ENCODE measurements at places on chromosomes 1 and 21. TPM values are rescaled to one million over a fixed set of nuclear protein-coding genes. Genes with fewer than 3 reads are reported as not detected.

GRCh38 chr1:69413129-69413528, 154.6 kb upstream of the LRRC7 start:
- DNase-seq = no peak

DNA sequence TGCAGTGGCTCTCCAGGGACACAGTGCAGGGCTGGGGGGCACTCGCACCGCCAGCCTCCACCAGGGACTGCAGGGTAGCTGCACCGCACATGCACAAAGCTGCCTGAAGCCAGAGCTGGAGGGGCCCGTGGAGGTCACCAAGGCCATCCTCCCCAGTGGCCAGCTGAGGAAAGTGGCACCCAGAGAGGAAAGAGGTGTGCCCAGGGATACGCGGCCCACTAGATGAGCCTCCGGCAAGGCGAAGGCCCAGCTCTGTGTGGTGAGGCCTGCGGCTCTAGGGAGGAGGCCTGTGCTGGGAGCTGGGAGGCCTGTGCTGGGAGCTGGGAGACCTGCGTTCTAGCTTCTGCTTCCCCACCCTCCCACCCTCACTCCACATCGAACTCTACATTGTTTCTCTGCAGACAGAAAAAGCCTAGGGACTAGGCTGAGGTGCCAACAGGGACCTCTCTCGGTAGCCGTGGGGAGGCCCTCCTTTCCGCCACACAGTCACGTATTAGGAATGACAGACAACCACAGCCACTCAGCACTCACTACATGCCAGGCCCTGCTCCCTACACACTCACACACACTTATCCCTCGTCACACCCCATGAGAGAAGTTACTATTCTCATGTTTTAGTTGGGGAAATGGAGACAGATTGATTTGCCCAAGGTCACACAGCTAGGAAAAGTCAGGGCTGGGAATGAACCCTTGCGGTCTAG, 921 bp upstream of the ASCL5 start:
- no peak for DNase-seq

DNA sequence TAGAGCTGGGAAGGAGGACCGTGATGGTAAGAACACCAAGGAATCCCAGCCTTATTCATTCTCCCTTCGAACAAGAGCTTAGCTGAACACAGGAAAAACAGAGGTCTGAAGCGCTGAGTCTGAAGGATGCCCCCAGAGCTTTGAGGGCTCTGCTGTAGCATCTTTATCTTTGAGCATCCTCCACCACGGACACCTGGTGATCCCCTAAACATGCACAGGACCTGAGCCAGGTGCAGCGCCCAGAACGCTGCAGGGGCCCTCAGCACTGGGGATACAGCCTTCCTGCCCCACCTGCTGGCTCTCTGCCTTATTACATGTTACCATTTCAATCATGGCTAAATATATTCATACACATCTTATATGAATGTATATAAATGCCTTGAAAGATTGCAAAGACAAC, 7.7 kb upstream of the GPATCH4 start:
- DNase-seq = peak; percentile 78

GRCh38 chr1:40860706-40861223, 1.4 kb downstream of the CITED4 start:
- DNase-seq = no peak

DNA sequence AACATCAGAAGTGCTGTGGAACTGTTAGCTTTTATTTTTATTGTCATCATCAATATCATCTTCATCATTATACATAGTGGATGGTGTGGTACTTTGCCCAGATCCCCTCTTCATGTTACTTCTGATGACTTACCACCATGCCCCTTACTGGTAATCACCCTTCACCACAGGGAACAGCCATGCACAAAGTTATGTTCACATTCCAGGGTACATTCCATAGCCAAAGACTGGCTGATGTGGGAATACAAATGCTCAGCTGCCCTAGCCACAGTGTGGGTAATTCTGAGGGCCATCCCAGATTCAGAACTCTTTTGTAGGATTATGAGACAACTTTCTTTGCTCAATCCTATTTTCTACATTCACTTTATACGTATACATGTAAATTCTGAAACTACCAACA, 691.3 kb upstream of the CXADR start:
- DNase-seq = peak; percentile 11

- DNase-seq = peak; percentile 77
These were observed 83.1 kb downstream of the HHIPL2 start for GRCh38 chr1:222464841-222465210.

GRCh38 chr1:110262846-110263631, 52.9 kb downstream of the KCNC4 start:
- no peak for DNase-seq

DNA sequence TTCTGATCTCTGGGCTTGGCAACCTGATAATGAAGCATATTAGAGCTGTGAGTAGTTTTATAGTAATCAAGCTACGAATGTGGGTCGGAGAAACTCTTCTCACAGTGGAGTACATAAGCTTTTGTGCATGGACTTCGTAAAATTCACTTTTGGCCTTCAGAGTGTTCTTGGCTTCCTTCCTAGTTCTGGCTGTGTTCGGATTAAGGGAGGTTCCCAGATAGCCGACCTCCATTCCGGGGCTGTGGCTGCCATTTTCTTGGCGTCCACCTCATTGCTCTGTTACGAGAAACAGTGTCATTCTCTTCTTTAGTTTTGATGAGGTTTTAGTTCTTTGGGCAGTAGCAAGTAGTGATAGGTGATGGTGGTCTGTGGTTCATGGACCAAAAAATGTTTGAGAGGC, 26.3 kb downstream of the CAMTA1 start:
- DNase-seq = no peak

DNA sequence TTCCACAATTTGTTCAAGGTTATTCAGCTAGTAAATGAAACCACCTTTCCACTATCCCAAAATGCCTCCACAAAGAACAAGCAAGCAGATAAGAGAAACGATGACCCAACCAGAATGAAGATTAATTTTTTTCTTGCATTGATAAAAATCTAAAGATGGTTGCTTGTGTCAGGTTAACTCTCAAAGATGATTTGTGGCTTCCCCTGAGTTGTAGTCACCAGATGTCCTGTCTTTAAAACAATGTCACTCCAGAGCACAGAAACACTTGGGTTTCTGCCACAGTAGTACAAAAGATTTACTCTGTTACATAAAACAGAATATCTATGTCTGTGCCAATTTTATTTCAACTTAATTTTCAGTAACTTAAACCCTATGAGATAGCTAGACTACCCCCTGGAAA, 11.4 kb upstream of the CCDC17 start:
- no peak for DNase-seq

DNA sequence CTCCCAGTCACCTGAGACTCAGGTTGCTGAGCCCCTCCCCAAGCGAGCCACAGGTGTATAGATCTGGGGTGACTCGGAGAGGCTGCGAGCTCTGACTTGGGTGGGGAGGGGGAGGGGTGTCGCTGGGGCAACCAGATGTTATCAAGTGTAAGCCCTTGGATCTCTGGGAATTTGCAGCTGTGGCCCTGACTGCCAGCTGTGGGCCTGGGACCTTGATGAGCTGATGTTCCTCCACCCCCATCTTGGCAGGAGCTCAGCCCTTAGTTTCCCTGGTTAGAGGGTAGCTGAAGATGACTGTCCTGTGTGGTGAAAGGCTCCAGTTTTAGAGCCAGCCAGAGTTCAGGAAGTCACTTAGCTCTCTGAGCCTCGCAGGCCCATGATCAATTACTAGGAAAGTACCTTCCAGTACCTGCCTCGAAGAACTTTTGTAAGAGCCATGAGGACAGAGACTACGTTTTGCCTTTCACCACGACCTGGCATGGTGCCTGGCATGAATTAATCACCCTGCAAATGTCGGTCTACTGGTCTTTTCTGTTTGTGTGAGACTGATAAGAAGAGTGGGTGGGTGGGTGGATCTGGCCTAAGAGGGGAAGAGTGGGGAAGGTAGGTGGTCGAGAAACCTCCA, 55.8 kb downstream of the YARS1 start:
- DNase-seq = peak; percentile 85

AGT gene
- not detected for total RNA-seq

DNA sequence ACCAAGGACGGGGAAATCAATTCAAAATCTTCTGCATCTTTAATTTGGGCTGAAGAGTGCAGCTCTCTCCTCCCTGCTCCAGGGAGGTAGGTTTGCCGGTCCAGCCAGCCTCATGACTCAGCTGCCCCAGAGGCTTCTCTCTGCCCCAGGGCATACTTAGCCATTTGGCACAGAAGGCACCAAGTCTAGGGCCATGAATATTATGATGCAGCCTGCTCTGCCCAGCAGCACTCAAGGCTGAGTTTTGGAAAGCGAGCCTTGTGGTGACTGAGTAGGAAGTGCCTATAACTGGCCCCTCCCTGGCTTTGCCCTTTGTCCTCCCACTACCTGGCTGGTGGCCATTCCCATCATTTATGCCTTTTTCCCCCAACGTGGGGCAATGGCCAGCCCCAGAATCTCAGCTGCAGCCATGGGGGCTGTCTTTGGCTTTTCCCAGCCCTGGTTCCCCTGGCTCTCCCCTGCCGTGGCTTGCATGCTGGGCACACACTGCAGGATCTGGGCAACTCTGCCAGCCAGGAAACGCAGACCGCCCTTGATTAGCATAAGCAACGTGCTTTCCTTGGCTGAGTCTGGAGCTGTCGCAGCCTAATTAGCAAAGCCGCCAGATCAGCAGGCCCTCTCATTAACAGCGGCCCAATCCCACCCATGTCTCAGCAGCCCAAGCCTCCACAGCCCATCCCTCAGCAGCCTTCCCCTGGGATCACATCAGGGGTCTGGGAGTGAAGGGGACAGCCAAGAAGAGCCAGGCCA, 258.6 kb upstream of the TMEM51 start:
- DNase-seq = no peak

CHI3L2 gene
- total RNA-seq = not detected

DNA sequence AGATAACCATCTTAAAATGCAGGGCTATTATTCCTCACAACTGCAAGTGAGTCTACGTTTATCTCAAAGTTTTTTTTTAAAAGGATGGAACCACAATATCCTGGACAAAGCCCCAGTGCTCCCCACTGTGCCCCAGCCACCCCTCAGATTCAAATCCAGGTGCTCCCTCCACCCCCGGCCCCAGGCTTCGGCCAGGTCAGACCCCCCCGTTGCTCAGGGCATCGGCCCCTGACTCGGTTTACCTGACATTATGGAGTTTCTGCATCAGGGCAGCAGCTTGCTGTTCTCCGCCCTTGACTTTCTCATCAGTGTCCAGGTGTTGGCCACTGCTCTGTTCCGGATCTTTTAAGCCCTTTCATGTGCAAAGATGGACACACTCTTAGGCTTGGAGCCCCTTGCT, 72.9 kb downstream of the SCCPDH start:
- DNase-seq = no peak

GRCh38 chr1:88892357-88892877, 1.1 kb upstream of the GTF2B start:
- DNase-seq = peak; percentile 66

DIO1 gene
- not detected for total RNA-seq

- DNase-seq = no peak
These were observed 106.5 kb downstream of the PHTF1 start for GRCh38 chr1:113652771-113653170.

DNA sequence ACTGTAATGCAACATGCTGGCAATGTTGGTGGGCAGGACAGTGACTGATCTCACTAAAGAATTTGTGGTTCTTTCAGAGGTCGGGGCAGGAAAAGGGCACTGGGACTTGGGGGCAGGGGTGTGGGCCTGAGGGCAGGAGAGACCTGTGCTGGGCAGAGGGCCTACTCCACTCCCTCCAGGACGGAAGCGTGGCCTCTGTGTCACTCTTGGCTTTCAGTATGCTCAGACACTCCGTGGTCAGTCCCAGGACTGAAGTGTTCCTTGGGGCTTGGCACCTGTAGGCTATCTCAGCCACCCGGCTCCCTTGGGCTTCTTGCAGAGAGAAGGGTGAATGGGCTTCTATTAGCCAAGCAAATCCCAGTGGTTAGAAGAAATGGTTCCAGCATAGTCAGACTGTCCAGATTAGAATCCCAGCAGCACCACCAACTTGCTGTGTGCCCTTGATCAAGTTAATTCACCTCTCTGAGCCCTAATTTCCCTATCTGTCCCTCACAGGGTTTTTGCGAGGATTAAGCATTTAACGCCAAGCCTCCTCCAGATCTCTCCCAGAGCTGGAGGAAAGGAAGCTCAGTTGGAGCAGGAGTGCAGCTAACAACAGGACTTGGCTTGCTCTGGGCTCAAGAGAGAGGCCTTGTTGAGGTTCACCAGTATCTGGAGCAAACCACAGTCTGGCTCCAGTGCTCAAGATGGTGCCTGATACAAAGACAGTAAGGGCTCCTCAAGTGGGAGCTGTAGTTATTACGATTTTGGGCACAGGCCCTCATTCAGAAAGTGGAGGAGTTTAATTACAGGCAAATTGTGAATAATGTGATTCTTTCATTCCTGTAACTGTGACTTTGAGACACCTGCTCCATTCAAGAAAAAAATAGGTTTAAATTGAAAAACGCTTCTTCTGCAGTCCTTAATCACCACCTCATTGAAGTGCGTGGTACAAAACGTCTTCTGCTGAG, 57.7 kb upstream of the LRP8 start:
- DNase-seq = no peak

DNA sequence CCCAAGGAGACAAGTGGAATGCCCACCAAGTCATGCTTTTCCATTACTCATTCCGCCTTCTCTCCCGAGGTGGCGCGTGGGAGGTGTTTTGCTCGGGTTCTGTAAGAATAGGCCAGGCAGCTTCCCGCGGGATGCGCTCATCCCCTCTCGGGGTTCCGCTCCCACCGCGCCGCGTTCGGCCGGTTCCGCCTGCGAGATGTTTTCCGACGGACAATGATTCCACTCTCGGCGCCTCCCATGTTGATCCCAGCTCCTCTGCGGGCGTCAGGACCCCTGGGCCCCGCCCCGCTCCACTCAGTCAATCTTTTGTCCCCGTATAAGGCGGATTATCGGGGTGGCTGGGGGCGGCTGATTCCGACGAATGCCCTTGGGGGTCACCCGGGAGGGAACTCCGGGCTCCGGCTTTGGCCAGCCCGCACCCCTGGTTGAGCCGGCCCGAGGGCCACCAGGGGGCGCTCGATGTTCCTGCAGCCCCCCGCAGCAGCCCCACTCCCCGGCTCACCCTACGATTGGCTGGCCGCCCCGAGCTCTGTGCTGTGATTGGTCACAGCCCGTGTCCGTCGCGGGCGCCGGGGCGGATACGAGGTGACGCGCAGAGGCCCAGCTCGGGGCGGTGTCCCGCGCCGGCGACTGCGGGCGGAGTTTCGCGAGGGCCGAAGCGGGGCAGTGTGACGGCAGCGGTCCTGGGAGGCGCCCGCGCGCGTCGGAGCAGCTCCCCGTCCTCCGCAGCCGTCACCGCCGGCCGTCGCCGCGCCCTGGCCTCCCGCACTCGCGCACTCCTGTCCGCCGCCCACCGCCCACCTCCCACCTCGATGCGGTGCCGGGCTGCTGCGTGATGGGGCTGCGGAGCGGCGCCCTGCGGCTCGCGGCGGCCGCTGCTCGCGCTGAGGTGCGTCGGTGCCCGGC, at the start of gene KIF1B:
Gene KIF1B, plus strand, starts transcription at position 666 of the 906 bp plus-strand sequence. CDS start 21,759 bp downstream, outside the sequence.
- DNase-seq = peak; percentile 98

MCOLN2 gene
- total RNA-seq = 10.9 TPM

DNA sequence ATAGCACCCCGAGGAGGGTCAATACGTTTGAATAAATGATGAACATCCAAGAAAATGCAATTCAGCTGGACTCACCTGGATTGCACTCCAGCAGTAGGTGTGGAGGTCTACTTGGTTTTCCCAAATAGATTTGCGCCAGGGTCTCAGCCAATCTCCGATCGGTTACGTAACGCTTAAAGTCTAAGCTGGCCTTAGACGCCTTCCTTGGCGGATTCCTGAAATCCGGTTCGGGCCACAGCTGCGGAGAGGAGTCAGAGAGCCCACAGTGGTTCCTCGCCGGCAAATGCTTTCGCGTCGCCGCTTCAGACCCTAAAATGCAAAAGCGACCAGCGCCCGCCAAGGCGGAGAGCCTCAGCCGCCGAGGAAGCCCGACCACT, 322 bp downstream of the TFB2M start:
- DNase-seq = peak; percentile 79

Data from GM23338 (cell line).